Hypothalamus (tissue), 51 donors: ENCODE measurements at places on chromosomes 11 and 22.

- no peak for DNase-seq
These were observed 181.8 kb downstream of the UVRAG start for GRCh38 chr11:75996523-75997442.

GRCh38 chr11:34938611-34939010 is 22.2 kb downstream of the PDHX start:
- DNase-seq = no peak

- DNase-seq = no peak
These were observed 92.9 kb downstream of the DYNC2H1 start for GRCh38 chr11:103202048-103202651.

GRCh38 chr22:43269246-43269645 is 73.9 kb downstream of the SCUBE1 start:
- DNase-seq = no peak

GRCh38 chr22:27541836-27542235 is 259.7 kb downstream of the MN1 start:
- DNase-seq = no peak

GRCh38 chr11:62358273-62358672 is 21.0 kb downstream of the ASRGL1 start:
- no peak for DNase-seq

DNA sequence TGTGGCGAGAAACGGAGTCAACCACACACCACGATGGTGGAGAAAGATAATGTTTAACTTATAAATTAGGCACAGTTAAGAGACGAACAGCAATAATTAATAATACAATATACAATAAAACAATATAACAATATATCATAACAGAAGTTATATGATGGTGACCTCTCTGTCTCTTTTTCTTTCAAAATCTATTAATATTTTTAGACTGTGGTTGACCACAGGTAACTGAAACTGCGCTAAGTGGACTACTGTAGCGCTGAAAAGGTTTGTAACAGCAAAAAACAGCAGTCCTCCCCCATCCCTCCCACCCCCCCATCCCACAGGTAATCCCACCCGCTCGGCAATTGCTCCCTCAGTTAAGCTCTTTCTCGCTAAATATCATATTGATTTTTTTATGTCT is 3.6 kb upstream of the SSTR3 start:
- DNase-seq = no peak

GRCh38 chr22:38788021-38788816 is 5.7 kb downstream of the DNAL4 start:
- no peak for DNase-seq

GRCh38 chr11:113705871-113706655 is at the start of gene TMPRSS5:
Gene TMPRSS5 (minus strand): TSS chr11:113706308. CDS start chr11:113706224, 84 bp downstream.
- DNase-seq = peak; percentile 79

DNA sequence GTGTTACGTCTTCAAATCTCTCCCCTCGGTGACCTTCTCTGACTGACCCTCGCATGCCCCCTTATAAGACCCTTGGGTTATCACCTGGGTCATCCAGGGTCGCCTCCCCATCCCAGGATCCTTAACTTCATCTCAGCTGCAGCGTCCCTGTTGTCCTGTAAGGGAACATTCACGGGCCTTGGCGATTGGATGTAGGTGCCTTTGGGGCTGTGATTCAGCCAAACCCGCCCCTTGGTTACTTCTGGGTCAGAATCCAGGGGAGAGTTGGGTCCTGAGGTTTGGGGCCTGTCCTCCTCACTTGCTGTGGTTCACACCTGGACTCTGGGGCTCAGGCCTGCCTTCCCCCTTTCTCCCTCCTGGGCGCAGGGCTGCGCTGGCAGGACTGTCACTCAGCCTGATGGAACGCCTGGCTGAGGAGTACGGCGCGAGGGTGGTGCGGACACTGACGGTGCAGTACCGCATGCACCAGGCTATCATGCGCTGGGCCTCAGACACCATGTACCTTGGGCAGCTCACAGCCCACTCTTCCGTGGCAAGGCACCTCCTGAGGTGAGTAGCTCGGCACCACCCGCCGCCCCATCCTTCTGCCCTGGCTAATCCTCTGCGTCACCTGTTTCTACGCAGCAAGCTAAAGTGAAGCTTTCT is 29.4 kb downstream of the IGHMBP2 start:
- DNase-seq = no peak

DNA sequence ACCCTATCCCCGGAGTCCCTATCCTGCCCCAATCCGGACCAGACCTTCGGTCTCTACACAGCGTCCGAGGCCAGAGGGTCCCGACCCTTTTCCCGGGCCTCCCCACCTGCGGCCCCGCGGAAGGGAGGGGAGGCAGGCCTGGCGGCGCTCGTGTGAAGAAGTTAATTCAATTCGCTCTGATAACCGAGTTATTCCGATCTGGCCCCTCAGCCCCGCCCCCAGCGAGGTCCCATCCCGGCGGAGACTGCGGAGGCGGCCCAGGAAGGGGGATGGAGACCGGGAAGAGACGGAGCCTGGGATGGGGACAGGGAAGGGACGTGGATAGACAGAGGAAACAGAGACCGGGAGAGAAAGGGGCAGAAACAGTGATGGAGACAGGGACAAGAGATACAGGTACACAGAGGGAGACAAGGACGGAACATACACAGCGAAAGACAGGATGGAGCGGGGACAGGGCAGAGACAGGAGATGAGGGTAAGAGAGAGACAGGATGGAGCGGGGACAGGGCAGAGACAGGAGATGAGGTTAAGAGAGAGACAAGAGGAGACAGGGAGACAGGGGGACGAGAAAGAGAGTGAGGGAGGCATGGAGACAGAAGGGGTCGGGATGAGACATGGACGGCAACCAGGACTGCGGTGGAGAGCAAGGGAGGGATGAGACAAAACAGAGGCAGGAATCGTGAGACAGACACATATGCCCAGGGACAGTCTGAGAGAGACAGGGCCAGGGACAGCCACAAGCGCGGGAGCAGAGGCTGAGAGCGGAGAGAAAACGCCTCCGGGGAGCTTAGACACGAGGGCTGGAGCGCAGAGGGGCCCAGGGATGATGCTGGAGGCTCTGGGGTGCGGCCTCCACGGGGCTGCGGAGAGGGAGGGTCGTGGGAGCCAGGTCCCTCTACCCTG is 636 bp upstream of the PHOX2A start:
- DNase-seq = no peak
